Stimulated activated CD4-positive, alpha-beta T cell treated with anti-CD3 and anti-CD28 coated beads, TNF-alpha, amount 100 ng/mL, for 24 hours (primary cell): ENCODE measurements at places on chromosomes 1 and 21.

- DNase-seq: no peak
Observed at GRCh38 chr1:8303141-8303540, 14.8 kb upstream of the SLC45A1 start.

- DNase-seq: no peak
Observed at GRCh38 chr1:59901770-59902388, 24.7 kb downstream of the CYP2J2 start.

GRCh38 chr1:181038399-181038873 lies 4.7 kb downstream of the MR1 start:
- peak; percentile 65 for DNase-seq

- no peak for DNase-seq
Observed at GRCh38 chr21:14454016-14455009, 71.4 kb upstream of the HSPA13 start.

DNA sequence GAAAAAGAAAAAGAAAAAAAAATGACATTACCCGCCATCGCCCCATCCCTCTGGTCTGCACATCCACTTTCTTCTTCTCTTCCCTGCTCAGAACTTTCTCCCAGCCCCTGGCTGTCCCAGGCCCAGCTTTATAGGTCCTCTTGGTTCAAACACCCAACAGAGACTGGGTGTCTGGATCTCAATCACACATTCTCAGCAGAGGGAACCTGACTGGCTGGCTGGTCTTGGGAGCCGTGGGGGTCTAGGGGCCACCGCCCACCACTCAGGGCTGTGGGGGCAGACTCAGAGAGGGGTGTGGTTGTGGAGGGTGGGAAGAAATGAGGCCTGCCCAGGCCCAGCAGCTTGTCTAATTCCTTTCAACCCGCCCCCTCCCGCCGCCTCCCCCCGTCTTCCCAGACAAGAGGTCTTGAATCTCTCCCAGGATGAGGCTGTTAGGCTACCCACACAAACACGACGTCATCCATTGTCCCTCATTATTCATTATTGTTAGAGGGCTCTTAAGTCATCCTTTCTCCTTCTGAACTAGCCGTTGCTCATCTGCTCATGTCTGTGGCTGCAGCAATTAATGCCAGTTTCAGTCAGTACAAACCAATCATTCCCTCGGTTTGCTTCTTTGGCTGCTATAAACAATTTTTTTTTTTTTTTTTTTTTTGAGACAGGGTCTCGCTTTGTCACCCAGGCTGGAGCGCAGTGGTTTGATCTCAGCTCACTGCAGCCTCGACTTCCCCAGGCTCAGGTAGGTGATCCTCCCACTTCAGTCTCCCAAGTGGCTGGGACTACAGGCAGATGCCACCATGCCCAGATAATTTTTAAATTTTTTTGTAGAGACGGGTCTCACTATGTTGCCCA lies 40.6 kb upstream of the CLIC4 start:
- no peak for DNase-seq

DNA sequence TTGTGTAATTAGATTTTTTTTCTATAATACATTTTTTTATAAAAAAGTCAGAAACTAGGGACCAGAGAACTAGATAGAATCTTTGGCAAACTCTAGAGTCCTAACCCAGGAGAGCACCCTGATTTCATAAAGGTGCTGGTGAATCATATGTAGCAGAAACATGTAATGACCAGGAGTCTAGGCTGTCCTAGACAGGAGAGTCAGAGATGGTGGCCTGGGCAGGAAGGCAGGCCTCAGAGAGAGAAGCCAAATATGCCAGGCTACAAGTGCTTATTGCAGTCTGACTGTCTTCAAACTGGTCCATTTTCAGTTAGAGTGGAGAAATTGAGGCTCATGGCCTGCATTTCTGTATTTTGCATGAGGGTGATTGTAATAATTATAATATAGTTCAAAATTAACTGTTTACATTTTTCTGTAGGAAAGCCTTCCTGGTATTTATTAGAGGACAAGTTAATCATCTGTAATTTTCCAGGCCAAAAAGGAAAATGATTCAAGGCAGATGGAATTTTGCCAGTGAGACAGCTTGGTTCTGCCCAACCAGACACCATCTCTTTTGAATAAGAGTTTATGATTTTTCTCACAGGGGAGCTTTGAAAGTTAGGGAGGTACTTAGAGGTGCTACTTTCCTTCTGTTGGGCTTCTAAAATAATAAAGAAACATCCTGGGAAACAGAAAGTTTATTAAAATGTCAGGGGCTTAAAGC lies 129.8 kb downstream of the S1PR1 start:
- no peak for DNase-seq

GRCh38 chr1:201645956-201646355 lies 107.0 kb downstream of the NAV1 start:
- DNase-seq: no peak

DNA sequence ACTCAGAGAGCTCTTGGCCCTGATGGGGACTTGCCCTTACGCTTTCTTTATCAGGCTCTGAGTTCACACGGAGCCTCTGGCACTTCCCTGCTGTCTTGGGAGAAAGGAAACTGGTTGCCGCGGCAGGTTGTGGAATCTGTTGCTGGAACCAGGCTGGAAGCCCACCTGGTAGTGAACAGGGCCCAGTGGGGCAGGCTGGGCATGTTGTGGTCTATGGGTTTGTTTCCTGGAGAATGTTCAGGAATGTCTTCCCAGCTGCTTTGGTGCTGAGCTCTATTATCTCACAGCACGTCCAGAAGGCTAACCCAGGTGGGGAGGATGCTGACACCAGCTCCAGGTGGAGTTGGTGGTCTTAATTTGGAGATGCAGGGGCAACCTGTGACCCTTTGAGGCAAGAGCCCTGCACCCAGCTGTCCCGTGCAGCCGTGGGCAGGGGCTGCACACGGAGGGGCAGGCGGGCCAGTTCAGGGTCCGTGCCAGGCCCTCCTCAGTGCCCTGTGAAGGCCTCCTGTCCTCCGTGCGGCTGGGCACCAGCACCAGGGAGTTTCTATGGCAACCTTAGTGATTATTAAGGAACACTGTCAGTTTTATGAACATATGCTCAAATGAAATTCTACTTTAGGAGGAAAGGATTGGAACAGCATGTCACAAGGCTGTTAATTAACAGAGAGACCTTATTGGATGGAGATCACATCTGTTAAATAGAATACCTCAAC lies 33.3 kb upstream of the TDRD10 start:
- no peak for DNase-seq

DNA sequence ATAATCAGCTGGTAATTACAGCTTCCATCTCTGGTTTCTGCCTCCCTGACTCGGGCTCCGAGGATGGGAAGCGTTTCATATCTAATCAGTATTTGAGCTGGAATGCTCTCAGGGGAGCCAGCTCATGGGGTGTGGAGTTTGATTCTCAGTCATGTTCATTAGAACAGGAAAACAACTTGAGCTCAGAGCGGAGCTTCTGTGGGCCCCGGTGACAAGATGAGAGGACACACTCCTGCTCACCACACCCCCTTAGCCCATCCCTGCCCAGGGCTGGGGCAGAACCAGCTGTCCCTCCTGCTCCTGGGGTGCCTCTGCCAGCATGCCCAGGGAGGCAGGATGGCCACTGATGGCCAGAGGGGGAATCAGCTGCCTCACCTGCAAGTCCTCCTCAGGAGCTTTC lies 726.0 kb downstream of the PTPRU start:
- DNase-seq: no peak

GRCh38 chr21:45766501-45766900 lies 123.0 kb downstream of the PCBP3 start:
- no peak for DNase-seq

- no peak for DNase-seq
Observed at GRCh38 chr1:149936170-149936991, at the start of gene MTMR11. Gene MTMR11 (minus strand): TSS chr1:149936879. CDS start chr1:149936647, 232 bp downstream.

- no peak for DNase-seq
Observed at GRCh38 chr21:37565530-37566223, 199.1 kb downstream of the DYRK1A start.

DNA sequence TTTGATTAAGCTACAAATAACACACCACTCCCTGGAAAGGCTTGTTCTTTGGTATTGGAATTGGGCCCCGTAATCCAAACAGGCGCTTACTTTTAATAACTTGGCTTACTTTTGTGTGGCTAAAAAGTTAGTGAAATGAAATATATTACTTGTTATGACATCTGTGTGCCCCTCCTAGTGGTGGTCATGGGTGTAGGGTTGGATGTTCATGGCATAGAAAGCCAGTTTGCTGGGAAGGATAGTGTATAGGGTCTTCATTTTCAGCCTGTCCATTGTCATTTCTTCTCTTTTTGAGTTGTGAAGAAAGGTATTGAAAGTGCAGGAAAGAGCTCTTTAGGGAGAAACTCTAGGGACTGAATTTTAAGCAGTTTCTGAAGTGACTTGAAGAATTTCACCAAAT lies 5.9 kb downstream of the CDC14A start:
- no peak for DNase-seq

- no peak for DNase-seq
Observed at GRCh38 chr1:245234217-245235081, 79.7 kb downstream of the KIF26B start.

DNA sequence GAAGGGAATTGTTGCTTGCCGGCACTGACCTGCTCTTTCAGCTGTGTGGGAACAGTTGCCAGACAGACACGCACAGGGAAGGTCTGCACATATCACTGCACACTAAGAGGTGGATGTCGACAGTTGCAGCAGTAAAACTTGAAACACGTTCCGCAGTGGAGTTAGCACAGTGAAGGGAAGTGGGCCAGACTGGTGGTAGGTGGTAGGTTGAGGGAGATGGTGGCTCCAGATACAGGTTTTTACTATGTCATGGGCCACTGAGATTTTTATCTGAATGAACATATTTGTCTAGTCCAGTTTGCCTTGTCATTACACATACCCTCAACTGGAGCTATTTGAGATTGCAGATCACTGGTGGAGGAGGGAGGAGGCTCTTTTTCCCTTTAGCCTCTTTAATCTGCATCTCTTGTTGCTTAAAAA lies 13.5 kb downstream of the MRPS6 start:
- DNase-seq: no peak

DNA sequence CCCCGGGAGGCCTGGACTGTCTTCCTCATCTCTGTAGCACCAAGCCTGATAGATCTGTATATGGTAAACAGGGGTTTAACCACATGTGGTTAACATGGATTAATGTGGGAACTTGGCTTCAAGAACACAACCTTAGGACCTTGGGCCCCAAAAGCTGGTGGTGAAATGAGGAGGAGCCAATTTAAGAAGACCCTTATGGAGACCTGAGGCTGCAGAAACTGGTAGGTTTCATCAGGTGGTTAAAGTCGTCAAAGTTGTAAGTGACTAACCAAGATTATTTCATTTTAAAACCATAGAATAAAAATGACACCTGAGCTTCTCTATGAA lies 14.0 kb downstream of the THEMIS2 start:
- no peak for DNase-seq

GRCh38 chr21:14995226-14995625 lies 69.6 kb downstream of the NRIP1 start:
- no peak for DNase-seq

DNA sequence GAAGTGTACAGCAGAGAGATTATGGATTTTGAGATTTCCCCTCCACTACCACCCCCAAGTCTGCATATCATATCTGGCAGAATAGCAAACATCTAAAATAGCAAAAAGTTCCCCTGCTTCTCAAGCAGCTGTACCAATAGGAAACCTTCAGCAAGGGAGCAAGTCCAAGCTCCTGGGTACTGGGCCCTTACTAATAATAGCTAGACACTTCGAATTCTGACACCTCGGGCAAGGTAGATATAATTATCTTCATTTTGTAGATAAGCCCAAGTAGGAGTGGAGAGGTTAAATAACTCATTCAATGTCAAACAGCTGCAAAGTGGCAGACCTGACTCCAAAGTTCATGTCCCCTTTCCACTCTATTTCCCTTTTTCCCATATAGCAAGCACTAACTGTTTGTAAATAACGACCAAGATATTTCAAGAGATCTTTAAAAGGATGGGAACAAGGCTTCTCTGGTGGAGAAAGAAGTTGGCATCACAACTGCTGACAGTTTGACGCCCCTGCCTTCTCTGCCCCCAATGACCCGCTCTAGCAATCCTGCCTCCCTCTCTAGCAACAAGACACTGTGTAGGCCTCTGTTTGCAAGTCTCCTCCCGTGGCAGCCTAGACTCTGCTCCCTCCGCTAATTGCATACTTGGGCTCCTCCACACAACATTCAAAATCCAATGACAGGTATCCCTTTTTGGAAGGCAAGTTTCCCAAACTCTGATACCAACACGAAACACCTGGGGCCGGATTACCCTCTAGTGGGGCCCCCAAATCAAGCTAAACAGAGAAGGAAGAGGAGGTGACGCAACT lies 18.7 kb upstream of the ADAR start:
- DNase-seq: no peak
